Upper lobe of right lung (tissue), 1 donor: ENCODE measurements at places on chromosomes 5 and 9. TPM values are rescaled to one million over a fixed set of nuclear protein-coding genes. Genes with fewer than 3 reads are reported as not detected.
A peak's percentile ranks its signal among the peaks of the same experiment; 100 is the strongest.

FAM221B gene
- total RNA-seq: not detected

RASGEF1C gene
- not detected for total RNA-seq

TAF11L10 gene
- not detected for total RNA-seq

RANBP3L gene
- 7.1 TPM for total RNA-seq

DNA sequence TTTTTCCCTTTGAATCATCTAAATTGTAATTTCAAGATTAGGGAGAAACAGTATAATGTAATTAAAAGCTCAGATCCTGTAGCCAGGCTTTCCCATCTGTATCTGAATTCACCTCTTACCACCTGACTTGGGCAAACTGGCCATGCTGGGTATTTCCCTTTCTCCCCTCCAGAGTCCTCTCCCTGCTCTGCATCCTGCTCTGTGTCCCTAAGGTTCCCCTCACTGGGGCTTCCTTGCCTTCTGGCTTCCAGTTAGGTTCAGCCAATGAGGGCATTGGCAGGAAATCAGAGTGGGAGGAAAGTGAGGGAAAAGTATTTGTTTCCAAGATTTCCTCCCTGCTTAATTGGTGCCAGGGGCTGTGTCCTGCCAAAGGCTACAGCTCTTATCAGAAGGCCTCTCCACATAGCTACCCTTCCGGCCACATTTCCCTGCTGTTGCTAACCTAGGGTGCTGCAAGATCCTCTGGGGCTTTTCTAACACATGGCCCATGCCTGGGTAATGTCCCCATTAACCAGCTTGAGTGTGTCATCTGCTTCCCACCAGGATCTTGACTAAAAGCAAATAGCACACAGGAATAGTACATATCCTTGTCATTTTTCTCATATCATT, 51.0 kb upstream of the MPDZ start:
- H3K27me3 ChIP-seq: no peaks in the 10 kb centered on the region
- no peaks in the 10 kb centered on the region for H3K36me3 ChIP-seq
- H3K4me3 ChIP-seq: no peak overlapping the region
- DNase-seq: no peak

- no peaks in the 10 kb centered on the region for H3K4me1 ChIP-seq
- DNase-seq: no peak
- H3K27ac ChIP-seq: no peak overlapping the region
- no peaks in the 10 kb centered on the region for H3K27me3 ChIP-seq
- no peaks in the 10 kb centered on the region for H3K36me3 ChIP-seq
These were observed 592.4 kb downstream of the CSNK1G3 start for GRCh38 chr5:124104344-124104743.

DNA sequence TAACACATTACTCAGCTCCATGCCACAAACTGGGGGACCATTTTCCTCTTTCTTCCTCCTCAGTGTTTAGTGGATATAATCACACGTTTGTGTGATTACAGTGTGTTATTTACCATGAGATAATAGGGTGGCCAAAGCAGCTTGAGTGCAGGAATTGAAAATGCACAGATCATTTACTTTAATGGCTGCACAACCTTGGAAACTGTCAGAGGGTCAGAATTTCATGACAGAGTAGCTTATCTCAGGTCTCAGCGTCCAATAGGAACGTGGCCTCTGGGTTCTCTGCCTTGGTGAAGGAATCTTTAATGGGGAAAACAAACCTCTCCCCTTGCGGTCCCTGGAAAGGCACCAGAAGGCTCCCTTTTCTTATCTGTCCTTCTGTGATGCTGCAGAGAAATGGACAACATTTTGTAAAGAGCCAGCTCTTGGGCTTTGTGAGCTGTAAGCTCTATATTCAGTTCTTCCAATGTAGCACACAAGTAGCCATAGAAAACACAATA, 87.4 kb upstream of the CD180 start:
- H3K27ac ChIP-seq: no peak overlapping the region
- no peak for DNase-seq
- no peak overlapping the region for H3K4me3 ChIP-seq

DNA sequence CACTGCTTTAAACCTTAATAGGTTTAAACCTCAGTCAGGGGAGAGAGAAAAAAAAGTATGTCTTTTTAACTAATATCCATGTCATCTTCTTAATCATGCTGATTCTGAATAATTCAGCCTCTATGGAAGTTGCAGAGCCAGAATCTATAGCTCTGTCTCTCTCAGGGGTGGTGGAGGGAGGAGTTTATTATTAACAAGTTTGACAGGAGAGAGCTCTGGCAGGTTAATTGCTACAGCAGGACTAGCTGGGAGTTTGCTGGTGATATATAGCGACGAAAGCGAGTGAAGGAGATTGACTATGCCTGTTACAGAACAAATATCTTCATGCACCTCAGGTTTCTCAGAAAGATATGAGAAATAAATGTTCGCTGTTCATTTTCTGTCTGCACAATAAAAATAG, 586.4 kb downstream of the TLE4 start:
- no peaks in the 10 kb centered on the region for H3K27me3 ChIP-seq
- no peak for DNase-seq
- peaks cover 14% of the 10 kb centered on the region for H3K4me1 ChIP-seq
- H3K27ac ChIP-seq: no peak overlapping the region
- H3K4me3 ChIP-seq: no peak overlapping the region

DNA sequence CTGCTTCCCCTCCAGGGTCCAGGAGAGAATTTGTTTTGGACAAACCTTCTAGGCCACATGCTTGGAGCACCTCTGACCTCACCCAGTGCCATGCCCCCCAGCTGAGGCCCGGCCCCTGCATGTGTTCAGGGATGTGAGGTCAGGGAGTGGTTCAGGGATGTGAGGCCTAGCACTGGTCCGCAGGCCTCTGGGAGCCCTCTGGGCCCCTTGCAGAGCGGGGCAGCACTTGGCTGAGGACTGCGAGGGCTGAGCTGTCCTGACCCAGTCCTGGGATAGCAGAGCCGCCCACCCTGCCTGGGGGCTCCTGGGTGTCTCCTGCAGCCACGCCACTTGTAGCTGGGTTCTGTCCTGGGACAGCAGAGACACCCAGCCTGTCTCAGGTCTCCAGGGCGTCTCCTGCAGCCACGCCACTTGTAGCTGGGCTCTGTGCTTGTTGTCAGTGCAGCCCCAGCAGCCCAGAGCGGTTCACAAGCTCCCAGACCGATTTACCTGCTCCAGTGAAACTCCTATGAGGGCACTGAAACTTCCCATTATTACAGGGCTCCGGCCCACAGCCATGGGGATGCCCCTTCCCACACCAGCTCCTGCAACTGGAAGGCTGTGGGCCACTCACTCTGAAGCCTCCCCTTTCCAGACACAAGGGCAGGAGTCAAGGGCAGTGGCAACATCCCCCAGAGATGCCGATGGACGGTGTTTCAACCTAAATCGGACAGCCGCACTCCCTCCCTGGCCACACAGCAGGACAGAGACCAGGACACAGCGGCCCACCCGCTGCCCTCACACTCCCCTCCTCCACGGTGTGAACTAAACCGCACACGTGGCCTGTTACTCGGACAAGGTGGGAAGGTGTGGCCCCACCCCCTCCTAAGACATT, 5.4 kb upstream of the CEP72 start:
- no peak overlapping the region for H3K27ac ChIP-seq
- H3K27me3 ChIP-seq: peaks cover 33% of the 10 kb centered on the region
- peak; percentile 59 for DNase-seq
- H3K36me3 ChIP-seq: no peaks in the 10 kb centered on the region
- H3K4me1 ChIP-seq: no peaks in the 10 kb centered on the region

DNA sequence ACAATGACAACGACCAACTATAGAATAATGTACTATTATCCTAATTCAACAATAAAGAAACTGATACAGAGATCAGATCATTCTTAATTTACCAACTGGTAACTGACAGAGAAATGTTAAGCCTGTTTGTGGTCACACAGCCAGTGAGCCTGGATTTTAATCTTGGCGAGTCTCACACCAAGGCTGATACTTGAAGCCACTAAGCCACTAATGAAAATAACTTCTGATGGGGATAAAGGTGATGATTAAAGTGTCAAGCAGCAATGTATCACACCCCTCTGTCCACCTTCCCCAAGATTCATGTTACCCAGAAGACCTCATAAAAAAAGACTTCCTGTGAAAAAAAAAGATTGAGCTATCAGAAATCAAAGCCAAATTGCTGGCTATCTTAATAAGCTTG, 350.5 kb downstream of the SPOCK1 start:
- H3K36me3 ChIP-seq: no peaks in the 10 kb centered on the region
- DNase-seq: no peak
- no peaks in the 10 kb centered on the region for H3K4me1 ChIP-seq
- peaks cover 6% of the 10 kb centered on the region for H3K27me3 ChIP-seq
- no peak overlapping the region for H3K27ac ChIP-seq

- H3K27ac ChIP-seq: no peak overlapping the region
- DNase-seq: no peak
- no peaks in the 10 kb centered on the region for H3K27me3 ChIP-seq
- H3K4me1 ChIP-seq: no peaks in the 10 kb centered on the region
- H3K4me3 ChIP-seq: no peak overlapping the region
These were observed 69.8 kb downstream of the ASTN2 start for GRCh38 chr9:117344892-117345660.

GRCh38 chr9:133276001-133276884, 1.2 kb upstream of the ABO start:
- H3K36me3 ChIP-seq: no peaks in the 10 kb centered on the region
- no peak for DNase-seq
- peak overlapping the region; percentile 52 for H3K4me3 ChIP-seq
- no peak overlapping the region for H3K27ac ChIP-seq
- peaks cover 5% of the 10 kb centered on the region for H3K27me3 ChIP-seq

- H3K27ac ChIP-seq: no peak overlapping the region
- no peaks in the 10 kb centered on the region for H3K27me3 ChIP-seq
- peak; percentile 55 for DNase-seq
- no peak overlapping the region for H3K4me3 ChIP-seq
These were observed 65.5 kb upstream of the SYNPO start for GRCh38 chr5:150574818-150575547.

GRCh38 chr5:78761840-78762239, 113.3 kb upstream of the LHFPL2 start:
- H3K4me1 ChIP-seq: no peaks in the 10 kb centered on the region
- no peak for DNase-seq
- H3K36me3 ChIP-seq: no peaks in the 10 kb centered on the region
- no peak overlapping the region for H3K27ac ChIP-seq

GRCh38 chr5:33275391-33275790, 165.4 kb upstream of the TARS1 start:
- DNase-seq: no peak
- H3K27me3 ChIP-seq: no peaks in the 10 kb centered on the region
- no peak overlapping the region for H3K27ac ChIP-seq
- H3K4me1 ChIP-seq: no peaks in the 10 kb centered on the region
- no peak overlapping the region for H3K4me3 ChIP-seq

- H3K4me3 ChIP-seq: peak overlapping the region; percentile 67
- DNase-seq: no peak
- H3K4me1 ChIP-seq: no peaks in the 10 kb centered on the region
- no peaks in the 10 kb centered on the region for H3K27me3 ChIP-seq
- H3K36me3 ChIP-seq: no peaks in the 10 kb centered on the region
- peak overlapping the region; percentile 82 for H3K27ac ChIP-seq
These were observed 363 bp downstream of the ZNF454 start for GRCh38 chr5:178941361-178941760.

DNA sequence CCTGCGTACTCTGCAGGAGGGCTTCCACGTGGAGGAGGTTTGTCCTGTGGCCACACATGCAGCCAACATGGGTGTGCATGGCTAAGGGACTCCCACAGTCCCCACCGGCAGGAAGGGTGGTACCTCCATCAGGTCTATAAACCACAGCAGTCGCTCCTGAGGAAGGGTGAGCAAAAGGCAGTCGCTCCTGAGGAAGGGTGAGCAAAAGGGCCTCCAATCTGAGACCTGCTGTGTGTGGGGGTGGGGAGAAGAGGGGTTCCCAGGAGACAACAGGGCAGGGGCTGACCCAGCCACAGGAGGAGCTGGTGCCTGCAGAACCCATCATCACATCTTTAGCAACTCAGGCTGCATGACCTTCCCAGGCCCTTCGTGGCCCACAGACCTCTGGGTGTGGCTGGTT, 30.3 kb upstream of the AKNA start:
- no peaks in the 10 kb centered on the region for H3K36me3 ChIP-seq
- no peak overlapping the region for H3K4me3 ChIP-seq
- no peaks in the 10 kb centered on the region for H3K4me1 ChIP-seq
- H3K27ac ChIP-seq: no peak overlapping the region

DNA sequence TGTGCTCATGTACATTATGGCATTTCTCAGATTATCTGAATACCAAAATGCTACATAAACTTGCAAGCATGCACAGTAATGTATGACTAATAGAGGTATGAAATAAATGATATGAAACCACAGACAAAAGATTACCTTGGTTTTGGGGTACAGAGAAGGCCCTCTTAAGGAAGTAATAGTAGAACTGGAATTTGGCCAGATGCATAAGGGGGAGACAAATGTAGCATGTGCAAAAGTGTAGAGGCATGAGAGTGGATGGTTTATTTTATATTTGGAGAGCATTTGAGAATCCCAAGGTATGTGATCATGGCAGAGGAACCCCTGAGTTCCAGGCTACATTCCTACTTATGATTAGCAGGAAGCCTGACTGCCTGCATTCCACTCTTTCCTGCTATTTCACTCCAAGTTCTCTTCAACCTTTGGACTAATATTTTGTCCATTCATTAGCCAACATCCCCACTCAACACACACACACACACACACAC, 74.2 kb downstream of the MAMDC2 start:
- no peak overlapping the region for H3K27ac ChIP-seq
- H3K36me3 ChIP-seq: no peaks in the 10 kb centered on the region
- no peak for DNase-seq

GRCh38 chr9:125400725-125401716, 139.4 kb downstream of the GAPVD1 start:
- DNase-seq: no peak
- no peaks in the 10 kb centered on the region for H3K4me1 ChIP-seq
- H3K27ac ChIP-seq: no peak overlapping the region
- no peak overlapping the region for H3K4me3 ChIP-seq
- H3K36me3 ChIP-seq: no peaks in the 10 kb centered on the region

DNA sequence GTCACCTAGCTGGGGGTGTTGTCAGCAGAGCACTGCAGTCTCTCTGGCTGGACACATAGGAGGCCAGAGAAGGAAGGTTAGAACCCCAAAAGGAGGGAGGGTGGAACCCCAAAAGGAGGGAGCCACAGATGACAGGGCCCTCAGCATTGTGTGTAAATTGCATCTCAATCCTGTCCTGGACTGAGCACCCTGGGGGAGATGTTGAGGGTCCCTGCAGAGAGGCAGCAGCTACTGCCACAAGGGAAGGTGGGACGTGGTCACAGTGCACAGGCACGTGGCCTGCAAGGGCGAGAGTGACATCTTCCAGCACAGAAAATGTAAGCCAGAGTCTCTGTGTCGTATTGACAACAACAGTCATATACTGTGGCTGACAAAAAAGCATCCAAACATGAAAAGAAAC, 36.5 kb upstream of the CEP72 start:
- DNase-seq: no peak
- H3K27ac ChIP-seq: no peak overlapping the region
- H3K4me1 ChIP-seq: no peaks in the 10 kb centered on the region
- H3K36me3 ChIP-seq: no peaks in the 10 kb centered on the region
- peaks cover 43% of the 10 kb centered on the region for H3K27me3 ChIP-seq
